Stimulated activated CD8-positive, alpha-beta memory T cell treated with anti-CD3 and anti-CD28 coated beads, Interleukin-15, amount 100 ng/mL, for 24 hours (primary cell): ENCODE measurements at places on chromosomes 11 and 22.
A peak's percentile ranks its signal among the peaks of the same experiment; 100 is the strongest.

DNA sequence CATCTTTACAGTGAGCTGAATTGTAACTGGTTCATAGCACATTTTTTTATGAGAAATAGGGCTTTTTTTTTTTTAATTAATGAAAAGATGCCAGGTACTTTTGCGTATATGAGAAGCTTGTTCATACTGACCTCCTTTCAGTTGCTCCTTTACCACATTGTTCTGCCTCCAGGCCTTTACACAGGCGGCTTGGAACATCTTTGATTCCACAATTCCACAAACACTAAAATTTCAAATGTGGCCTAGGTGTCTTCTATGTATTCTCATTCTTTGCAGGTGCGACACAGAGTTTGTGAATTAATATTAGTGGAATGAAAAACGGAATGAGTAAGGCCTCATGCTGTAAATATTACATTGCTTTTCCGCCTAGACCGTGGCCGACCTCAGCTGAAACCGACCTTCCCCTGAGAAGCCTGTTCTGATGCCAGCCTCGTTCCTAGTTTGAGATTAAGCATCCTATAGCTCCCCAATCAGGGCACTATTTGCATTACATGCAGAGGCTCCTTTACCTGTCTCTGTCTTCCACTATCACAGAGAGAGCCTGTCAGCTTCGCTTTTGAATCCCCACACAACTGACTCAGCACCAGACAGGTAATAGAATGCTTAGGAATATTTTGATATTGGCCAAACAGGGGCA is 125.8 kb downstream of the LDLRAD3 start:
- DNase-seq = no peak

DNA sequence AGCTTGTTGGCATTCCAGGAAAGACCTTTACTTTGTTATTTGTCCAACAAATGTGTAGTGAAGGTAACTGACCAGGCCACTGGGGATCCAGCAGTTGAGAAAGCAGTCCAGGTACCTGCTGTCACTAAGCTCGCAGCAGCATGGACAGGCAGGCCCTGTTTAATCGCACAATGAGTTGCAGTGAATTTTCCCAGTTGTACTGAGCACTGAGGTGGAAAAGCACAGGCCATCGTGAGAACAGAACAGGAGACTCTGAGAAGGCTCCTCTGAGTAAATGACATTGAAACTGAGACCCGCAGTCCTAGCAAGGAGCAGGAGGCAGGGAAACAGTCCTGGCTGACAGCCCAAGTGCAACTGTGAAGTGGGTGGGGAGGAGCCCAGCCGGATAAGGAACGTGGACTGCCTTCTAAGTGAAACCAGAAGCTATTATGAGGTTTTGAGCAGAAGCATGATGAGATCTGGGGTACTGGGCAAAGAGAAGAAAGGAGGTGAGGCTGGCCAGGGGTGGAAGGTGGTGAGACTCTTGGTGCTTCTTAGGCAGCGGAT is 39.8 kb upstream of the CDON start:
- no peak for DNase-seq

- DNase-seq = no peak
Measured at GRCh38 chr11:21775911-21776310, 417.0 kb upstream of the ANO5 start.

DNA sequence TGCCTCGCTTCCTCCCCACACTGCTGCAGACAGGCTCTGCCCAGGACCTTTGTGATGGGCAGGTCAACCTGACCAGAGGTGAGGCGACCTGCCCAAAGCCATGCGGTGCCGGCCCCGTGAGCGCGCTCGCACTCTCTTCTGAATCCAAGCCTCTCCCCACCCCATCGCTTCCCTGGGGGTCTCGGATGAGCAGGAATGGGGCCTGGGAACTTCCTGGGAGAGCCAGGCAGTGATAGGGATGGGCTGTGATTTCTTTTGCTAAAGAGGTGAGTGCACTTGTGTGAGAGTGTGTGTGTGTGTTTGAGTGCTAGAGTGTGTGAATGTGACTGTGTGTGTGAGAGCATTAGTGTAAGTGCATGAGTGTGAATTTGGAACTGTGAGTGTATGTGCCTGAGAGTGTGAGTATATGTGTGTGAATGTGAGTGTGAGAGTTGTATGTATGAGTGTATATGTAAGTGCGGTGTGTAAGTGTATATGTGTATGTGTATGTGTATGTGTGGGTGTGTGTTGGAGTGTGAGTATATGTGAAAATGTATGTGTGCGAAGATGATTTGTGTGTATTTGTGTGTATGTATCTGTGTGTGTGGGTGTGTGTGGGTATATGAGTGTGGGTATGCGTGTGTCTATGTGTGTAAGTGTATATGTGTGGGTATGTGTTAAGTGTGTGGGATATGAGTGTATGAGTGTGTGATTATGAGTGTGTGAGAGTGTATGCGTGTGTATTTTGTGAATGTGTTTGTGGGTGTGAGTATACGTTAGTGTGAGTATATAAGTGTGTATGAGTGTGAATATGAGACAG is 11.7 kb upstream of the LRRC10B start:
- no peak for DNase-seq

DNA sequence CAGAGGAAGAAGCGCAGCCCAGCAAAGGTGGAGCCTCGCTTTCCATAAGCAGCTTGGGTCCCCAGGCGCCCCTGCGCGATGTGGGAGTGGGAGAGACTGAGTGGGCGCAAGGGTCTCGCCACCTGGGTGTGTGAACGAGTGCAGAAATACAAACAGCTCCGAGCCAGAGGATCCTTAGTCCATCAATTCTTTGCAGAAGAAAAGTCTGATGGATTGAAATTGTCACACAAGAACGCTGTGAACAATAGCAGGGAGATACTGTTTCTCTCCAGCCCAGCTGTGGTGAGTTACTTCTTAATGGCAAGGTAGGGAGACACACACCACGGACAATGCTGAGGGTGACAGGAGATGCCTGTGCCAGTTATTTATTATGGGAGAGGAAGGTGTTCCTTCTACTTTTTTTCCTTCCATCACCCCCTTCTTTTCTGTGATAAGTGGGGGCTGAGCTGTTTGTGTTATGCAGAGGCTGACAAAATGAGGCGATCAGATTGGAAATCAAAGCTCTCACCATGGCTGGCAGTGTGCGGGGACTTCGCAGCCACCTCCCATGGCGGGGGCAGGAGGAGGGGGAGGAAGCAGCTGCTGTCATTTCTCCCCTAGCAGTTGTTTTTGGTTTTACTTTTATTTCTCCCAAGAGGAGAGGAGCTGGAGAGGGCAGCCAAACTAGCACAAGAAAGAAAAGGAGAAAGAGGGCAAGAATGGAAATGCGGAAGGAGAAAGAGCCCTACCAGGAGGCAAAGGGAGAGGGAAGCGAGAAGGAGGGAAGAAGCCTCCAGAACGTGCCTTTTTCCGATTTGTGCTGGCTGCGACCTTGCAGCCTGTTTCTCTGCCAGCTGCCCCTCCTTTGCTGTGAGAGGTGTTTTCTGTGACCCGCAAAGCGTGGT is 755.8 kb downstream of the NTM start:
- no peak for DNase-seq

GRCh38 chr22:42939451-42939881 is 75.5 kb downstream of the PACSIN2 start:
- no peak for DNase-seq

- no peak for DNase-seq
Measured at GRCh38 chr11:103069367-103069766, 22.6 kb downstream of the DCUN1D5 start.

DNA sequence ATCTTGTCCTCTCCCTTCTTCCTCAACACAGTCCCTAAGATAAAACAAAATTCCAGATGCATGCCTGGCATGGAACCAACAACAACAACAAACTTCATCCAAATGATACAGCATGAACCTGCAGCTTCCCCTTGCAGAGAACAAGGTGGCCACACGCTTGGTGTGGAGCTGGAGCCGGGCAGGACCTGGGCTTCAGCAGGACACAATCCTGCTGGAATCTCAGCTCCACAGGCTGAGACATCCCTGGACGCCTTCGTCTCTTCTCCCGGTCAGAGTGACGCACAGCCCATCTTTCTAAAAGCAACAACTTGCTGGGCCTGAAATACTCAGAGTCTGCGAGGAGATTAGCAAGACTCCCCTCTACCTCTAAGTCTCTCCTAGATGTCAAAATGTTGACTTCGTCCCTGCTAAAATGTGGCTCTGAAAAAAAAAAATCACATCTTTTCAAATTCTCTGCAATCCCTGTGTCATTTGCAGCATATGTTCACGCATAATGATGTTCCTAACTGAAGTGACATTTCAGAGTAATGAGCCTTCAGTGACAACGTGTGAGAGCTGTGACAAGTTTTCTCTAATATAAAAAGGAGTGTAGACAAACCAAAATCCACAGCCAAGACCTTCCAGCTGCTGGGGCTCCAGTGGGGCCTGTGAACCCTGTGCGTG is 1232.3 kb downstream of the TBC1D22A start:
- no peak for DNase-seq

GRCh38 chr11:133228471-133229329 is 303.6 kb downstream of the OPCML start:
- DNase-seq = no peak

- DNase-seq = no peak
Measured at GRCh38 chr11:124277804-124278203, 21.6 kb downstream of the OR8G5 start.

DNA sequence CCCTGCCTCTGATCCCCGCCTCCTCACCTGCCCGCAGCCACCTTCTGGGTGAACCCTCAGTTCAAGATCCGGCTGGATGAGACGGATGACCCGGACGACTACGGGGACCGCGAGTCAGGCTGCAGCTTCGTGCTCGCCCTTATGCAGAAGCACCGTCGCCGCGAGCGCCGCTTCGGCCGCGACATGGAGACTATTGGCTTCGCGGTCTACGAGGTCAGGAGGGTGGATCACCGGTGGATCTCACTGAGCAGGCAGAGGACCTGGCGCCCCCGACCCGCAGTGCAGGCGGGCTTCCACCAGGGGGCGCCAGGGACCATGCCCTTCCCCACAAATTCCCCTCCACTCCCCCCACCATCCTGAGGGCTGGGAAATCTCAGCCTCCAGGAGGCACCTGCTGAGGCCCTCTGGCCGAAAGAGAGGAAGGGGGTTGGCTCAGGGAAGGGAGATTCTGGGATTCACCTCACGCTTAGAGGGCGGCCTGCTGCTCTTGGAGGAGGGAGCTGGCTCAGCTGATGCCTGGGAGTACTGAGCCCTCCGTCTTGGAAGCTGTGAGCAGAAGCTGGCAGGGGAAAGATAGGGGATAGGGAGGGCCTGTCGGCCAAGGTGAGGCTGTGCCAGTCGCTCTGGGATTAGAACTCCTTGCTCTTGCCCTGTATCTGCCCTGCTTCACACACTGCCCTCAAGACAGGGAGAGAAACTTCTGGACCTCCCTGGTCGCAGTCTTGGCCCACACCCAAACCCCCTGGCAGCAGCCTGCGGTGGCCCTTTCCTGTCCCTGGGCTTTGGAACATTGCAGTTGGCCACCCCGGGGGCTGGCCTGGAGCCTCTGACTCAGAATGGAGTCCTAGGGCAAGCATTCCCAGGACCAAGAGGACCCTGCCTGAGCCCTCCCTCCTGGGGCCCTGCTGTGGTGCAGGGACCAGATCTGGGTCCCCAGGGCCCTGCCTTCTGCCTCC is 23.2 kb downstream of the CAPN1 start:
- no peak for DNase-seq

GRCh38 chr11:17573526-17573925 is 26.5 kb downstream of the OTOG start:
- DNase-seq = no peak

DNA sequence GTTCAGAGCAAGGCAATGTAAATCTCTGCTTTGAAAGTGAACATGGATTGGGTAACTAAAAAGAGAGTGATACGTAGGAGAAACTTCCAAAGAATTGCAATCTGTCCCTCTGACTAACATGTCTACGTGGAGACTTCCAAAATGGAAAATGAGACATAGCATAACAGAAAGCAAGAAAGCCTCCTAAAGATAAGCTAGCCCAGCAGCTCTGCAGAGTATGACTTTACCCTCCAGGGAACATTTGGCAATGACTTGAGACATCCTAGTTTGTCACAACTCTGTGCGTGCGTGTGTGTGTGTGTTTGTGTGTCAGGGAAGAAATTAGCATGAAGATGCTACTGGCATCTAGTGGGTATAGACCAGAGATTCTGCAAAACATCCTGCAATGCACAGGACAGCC is 817.4 kb downstream of the NTM start:
- DNase-seq = no peak

DNA sequence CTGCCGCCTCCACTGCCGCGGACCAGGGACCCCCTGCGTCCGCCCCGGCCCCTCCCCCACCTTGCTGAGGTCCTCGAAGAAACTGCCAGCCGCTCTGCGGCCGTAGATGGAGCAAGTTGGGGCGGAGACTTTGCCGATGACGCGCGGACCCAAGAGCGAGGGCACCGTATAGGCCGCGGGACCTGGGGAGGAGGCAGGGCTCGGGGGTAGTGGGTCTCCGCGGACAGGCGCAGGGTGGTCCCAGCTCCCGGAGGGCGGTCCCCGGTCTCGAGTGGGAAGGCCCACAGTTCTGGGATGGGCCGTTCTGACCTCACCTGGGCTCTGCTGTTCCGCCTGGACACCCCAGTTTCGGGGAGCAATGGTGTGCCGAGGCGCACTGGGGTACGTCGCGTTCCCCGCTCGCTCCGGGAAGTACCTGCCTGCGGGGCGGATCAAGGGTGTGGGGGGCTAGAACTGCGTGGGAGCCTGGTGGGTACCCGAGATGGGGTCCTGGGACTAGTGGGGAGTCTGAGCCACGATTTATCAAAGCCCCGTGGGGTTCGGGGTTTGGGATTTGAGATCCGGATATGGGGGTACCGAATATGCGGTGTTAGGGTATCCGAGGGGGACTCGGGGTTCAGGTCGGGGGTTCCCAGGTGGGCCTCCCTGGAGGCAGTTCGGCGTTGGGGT is 1.2 kb upstream of the TYMP start:
- peak; percentile 56 for DNase-seq
